Uterus (tissue), 4 donors: ENCODE measurements at places on chromosomes 16 and 17.

DNA sequence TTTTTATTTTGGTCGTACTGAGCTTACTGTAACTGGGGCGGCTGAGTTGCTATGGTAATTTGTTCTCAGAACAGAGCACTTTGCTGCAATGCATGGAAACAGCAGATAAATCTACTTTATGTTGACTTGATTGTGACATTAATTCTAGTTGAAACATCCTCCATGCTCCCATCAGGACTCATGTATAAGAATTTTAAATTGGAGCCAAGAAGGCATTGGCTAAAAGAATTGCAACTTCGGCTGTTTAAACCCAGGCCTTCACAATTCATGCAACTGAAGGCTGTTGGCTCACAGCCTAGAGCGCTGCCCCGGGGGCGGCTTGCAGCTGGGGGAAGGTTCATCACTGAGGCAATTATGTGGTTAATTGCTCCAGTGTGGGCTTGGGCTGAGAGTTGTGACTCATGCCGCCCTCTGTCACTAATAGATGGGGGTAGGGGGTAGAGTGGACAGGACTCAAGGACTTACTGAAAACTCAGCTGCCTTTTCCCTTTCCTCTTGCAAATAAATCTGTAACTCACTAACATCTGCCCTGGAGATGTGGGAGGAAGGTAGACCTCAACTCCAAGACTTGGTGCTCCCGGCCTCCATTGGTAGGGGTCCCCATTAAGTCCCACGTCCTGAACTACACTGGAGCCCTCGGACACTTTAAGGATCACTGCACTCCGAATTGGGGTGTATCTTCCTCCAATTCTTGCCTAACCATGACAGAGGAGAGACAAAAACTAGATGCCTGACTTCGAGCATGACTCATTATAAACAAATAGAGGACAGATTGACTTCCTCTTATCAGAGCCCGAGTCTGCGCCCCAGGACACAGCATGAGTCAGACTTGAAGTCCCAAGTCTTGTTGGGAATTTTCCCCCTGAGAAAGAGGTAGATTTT is 37.5 kb downstream of the ERCC4 start:
- DNase-seq: peak; percentile 83

DNA sequence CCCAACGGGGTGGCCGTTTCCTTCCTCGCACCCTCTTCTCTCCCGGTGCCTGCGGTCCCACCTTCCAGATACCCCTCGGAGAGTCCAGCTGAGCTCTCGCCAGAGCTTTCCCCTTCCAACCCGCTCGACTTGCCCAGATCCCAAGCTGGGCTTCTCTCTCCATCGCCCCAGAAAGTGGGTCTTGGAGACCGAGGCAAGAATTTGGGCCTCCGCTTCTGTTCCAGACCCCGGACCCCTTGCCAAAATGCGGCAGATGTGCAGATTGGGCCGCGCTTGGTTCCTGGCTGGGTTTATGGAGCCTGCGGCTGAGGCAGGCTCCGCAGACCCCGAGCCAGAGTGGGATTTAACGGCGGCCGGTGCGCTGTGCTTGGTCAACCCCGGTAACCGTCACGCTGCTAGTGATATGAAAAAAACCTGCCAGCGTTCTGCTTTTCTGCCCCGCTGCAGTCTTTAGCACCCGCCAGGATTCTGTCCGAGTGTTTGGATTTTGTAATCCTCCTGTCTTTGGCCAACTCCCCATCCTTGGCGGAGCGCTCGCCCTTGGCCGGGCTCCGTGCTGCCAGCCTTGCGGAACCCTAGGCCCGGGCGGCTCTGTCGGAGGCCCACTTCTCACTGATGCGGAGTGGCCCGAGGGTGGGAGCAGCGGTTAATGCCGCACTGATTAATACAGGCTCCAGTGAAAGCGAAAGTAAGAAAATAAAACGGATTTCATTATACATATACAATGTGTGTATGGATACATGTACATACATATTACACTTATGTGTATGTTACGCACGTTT is 754 bp upstream of the SLFN11 start:
- peak; percentile 38 for DNase-seq

DNA sequence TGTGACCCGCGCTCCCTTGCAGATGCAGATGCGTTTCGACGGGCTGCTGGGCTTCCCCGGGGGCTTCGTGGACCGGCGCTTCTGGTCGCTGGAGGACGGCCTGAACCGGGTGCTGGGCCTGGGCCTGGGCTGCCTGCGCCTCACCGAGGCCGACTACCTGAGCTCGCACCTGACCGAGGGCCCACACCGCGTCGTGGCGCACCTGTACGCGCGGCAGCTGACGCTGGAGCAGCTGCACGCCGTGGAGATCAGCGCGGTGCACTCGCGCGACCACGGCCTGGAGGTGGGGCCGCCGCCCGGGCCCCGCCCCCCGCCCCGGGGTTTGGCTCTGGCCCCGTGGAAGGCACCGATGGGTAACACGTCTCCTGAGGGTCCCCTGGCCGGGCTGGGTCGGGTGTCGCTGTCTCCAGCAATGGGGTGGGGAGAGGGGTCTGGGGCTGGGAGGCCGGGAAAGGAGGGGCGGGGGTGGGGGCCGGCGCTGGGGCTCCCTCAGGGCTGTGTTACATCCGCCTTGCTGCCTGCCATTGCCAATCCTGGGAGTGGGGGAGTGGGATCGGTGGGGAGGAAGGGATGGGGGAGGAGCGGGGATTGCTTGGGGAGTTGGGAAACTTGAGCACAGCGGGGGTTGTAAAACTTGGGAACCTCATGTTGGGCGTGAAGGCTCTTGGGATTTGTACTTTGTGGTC is 737 bp downstream of the NUDT16L1 start:
- DNase-seq: peak; percentile 76

DNA sequence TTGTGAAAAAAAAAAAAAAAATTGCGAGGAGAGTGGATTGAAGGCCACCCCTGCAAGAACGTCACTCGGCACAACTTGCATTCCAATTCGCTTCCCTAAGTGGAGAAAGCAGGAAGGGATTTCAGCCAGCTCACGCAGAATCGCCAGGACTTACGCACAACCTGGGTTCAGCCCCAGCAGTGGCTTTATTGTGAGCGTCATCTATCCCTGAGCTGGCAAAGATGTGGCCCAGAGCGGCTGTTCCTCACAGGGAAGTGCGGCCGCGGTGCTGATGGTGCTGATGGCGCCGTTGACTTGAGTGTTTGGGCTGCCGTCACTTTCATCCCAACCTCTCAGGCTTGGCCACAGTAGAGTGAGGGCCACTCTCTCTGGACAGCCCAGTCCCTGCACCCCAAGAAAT is 197.6 kb downstream of the NTN1 start:
- DNase-seq: no peak

DNA sequence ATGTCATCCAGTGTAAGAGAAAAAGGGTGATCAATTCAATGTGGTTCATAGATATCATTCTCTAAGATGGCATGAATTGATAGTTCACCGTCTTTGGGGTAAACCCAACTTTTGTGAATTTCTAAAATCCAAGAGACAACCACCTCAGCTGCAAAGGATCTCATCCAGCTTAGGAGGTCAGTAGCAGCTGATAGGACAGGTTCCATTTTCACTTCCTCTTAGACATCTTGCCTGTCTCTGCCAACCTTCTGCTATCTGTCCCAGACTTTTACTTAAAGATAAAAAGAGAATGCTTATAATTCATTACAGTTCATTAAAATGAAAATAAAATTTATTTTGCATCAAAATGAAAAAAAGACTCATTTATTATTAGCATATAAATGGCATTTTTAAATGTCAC is 468.2 kb downstream of the XYLT1 start:
- no peak for DNase-seq

DNA sequence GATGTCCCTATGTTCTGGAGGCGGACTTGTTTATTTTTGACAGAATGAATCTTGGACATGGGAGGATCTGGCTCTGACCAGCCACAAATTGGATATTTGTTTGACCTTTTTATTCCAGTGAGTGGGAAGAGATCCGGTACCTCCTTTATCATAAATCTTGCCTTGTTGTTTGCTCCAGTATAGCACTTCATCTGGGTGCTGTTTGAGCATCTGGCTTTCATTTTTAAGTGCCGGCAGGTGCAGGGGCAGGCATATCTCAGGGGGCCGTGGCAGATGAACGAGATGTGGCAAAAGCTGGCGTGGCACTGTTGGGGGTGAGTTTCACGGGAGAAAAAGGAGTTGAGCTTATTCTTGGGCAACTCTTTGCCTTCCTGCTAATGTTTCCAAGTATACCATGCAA is 37.8 kb downstream of the MSI2 start:
- no peak for DNase-seq

DNA sequence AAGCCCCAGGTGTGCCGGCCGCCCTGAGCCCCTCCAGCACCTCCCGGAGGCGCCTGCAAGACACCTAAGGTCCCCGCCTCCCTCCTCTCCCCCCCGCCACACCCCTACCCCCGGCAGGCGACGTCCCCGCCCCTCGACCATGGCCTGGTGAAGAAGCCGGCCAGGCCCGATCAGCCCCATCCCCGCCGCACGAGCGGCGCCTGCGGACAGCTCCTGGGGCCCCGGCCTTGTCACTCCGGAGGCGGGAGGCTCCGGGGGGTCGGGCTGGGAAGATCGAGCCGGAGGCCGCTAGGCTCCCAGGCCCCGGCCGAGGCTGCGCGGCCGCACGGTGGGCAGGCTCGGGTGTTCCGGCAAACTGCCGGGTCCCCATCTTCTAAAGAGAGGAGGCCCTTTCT is 405 bp upstream of the ACE start:
- DNase-seq: no peak
